Dermis lymphatic vessel endothelial cell (primary cell): ENCODE measurements at places on chromosomes 7 and 10. TPM values are rescaled to one million over a fixed set of nuclear protein-coding genes. Genes with fewer than 3 reads are reported as not detected.

Gene HOXA2
- 0.11 and 0.43 TPM in 2 replicates for total RNA-seq

Gene FAM131B
- 0.09 and 0.11 TPM in 2 replicates for total RNA-seq

Gene HOXA3
- 2.8 and 5.4 TPM in 2 replicates for total RNA-seq

Gene RNF133
- 0.60 and 0.76 TPM in 2 replicates for total RNA-seq

Gene FAM221A
- total RNA-seq, result 5.9 and 9.4 TPM in 2 replicates

Gene TNS3
- total RNA-seq, result 3.3 and 4.0 TPM in 2 replicates

Gene ACBD5
- 22.6 and 24.4 TPM in 2 replicates for total RNA-seq

Gene RASSF4
- 14.1 and 18.0 TPM in 2 replicates for total RNA-seq

Gene SERPINE1
- total RNA-seq, result 23.4 and 74.3 TPM in 2 replicates

Gene SLC18A3
- total RNA-seq, result not detected in 2 replicates
